ENCODE measurements at places on chromosomes 7 and 10.

DNA sequence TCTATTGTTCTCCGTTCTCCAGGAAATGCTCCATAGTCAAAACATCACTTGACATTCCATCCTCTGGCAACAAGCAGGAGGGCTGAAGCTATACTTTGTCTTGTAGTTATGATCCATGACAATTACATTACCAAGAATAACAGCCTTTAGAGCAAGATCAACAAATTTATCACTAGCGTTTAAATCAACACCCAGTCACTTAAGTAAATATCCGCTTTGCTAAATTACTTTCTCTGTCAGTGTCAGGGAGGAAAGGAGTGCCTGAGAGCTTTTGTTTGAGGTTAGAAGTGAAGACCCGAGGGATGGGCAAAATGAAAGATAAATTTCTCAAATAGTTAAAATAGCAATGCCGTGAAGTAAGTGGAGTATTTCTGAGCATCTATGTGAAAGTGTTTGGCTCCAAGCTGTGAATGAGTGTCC, 236.1 kb upstream of the BMPER start:
- no peak for DNase-seq

DNA sequence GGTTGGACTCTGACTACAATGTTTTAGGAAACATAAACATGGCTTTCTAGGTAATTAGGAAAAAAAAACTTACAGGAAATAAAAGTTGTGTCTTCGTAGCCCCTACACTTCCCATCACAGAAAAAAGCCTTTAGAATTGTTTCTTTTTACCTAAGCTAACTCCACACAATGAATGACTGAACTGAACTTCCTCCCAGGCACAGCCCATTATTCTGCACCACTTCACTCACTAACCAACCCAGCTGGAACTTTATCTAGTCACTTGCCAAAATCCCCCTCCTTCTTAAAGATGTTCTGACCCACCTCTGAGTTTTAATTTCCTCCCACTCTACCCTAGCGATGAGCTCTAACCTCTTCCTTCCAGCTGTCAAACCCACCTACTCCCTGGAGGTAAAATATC, 91.7 kb upstream of the MEOX2 start:
- DNase-seq = no peak

- no peak for DNase-seq
These were observed 42.2 kb downstream of the MAD1L1 start for GRCh38 chr7:2190531-2190930.

- DNase-seq = peak; percentile 65
These were observed 393.1 kb downstream of the EXOC4 start for GRCh38 chr7:133645884-133646391.

DNA sequence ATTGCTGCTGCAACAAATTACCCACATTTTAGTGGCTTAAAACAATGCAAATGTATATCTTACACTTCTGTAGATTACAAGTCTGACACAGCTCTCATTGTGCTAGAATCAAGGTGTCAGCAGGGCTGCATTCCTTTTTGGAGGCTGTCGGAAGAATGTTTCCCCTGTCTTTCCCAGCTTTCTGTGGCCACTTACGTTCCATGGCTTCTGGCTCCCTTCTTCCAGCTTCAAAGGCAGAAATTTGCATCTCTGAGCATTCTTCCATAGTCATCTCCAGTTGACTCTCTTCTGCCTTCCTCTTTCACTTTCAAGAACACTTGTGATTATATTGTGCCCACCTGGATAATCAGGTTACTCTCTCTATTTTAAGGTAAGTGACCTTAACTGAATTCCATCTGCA, 125.3 kb downstream of the GPR158 start:
- no peak for DNase-seq

Measured in GF-D8 (cell line).